ENCODE measurements at places on chromosomes 2 and 18.

GRCh38 chr2:141529659-141530058 is 601.2 kb downstream of the LRP1B start:
- no peak for DNase-seq

DNA sequence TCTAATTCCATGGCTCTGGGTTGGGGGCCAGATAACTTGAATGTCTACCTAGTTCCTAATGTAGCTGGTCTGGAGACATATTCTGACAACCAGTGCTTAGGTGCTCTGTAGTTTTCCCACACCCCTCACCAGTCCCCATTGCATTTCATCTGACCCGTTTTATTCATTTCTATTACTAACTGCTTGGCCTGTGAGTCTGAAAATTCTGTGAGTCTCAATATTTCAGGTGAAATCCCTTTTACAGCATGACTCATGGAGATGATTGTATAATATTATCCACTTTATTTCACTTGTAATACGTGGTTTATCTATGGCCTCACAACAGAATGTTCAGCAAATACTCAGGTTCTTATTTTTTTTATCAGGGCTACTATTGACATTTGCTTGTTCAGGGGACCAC is 103.7 kb upstream of the UGP2 start:
- DNase-seq: no peak

DNA sequence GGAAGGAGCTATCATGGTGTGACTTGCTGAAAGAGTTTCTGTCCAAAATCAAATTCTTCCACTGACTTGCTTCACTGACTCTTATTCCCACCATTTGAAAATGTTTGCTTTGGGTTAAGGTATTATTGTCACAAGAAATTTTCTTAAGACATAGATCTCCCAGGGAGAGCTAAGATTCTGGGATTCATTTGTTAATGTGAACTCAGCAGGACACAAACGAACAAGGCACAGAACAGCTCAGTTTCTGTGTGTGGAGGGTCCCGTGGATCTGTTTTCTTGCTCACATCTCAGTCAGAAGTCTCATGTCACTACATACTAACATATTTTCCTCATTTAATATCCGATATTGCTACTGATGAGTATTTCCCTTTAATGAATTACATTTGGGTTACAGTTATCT is 8.2 kb upstream of the HNRNPA3 start:
- no peak for DNase-seq

- no peak for DNase-seq
Measured at GRCh38 chr2:9467687-9468086, 6.7 kb upstream of the IAH1 start.

- no peak for DNase-seq
Measured at GRCh38 chr18:2572892-2573291, 1.5 kb downstream of the NDC80 start.

DNA sequence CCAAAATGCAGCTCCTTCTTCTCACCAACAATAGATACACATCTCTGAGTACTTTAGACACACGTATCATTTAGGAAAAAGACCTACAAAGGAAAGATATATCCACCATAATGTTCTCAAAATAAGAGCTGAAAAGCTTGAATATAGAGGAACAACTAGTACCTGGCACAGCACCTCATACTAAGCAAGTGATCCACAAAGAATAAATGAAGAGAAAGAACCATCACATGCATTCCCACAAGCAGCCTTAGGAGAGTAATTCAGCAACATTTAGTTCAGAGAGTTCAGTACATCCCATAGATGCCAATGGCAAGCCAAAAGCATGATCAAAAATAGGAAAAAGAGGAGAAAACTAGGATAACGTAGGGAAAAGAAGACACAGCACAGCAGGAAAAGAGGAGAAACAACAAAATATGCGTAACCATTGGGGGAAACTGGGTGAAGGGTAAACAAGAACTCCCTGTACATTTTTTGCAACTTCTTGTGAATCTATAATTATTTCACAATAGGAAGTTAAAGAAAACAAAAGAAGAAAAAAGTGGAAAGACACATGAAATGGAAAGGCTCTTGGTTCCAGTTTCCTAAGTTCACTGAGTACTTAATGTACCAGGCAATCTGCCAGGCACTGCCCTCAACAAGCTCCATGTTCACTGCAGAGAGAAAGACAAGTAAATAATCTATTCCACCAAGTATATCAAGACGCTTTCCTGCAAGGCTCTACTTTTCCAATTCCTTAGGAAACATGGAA is 22.3 kb downstream of the CLASP1 start:
- no peak for DNase-seq

GRCh38 chr18:3826021-3826420 is 376.0 kb downstream of the TGIF1 start:
- no peak for DNase-seq

DNA sequence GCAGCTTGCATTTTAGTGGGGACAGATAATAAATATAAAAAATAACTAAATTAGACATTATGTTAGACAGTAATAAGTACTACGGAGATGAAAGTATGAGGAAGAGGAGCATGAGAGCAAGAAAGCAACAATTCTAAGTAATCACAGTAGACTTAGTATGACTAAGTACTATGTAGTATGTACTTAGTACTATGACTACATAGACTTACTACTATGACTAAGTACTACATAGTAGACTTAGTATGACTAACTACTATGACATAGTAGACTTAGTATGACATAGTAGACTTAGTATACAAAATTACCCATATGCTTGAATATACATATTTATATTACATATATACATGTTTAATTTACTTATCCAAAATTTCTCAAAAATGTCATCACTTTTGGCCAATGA is 29.3 kb downstream of the CDH20 start:
- no peak for DNase-seq

All from T-helper 9 cell (primary cell).